ENCODE measurements at places on chromosomes 11 and 22.

- DNase-seq, result no peak
Measured at GRCh38 chr11:60836866-60837515, 4.9 kb upstream of the CCDC86 start.

- no peak for DNase-seq
Measured at GRCh38 chr22:38936562-38936961, 20.8 kb upstream of the APOBEC3A start.

DNA sequence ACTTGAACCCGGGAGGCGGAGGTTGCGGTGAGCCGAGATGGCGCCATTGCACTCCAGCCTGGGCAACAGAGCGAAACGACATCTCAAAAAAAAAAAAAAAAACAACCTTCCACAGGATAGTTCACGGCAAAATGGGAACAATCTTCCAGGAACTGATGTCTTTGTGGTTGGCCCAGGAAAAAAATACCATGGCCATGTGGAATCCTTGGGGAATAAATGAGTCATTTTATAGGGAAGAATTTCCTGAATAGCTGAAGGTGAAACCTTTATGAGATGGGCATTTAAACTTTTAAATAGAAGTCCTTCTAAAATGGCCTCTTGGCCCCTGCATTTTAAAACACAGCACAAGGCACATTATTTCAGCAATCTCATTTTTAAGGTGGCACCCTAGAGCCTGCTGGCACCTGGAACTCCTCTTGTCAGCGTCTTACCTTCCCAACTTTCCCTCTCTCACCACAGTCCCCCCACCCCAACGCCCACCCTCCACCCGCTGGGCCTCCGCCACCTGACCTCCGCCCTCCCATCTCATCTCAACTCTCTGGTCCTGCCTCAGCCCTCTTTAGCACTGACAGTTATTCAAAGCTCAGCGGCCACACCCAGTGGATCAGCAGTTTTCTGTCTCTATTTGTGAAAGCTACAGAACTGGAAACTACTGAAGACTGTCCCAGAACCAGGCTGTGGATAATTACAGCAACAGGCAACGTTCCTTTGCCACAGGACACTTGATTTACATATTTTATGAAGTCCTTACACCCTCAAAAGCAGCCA, 43.1 kb downstream of the SCGB1A1 start:
- DNase-seq, result no peak

GRCh38 chr11:122594986-122595645, 60.4 kb upstream of the UBASH3B start:
- DNase-seq, result no peak

- DNase-seq, result no peak
Measured at GRCh38 chr11:11604370-11604990, 17.3 kb downstream of the GALNT18 start.

- no peak for DNase-seq
Measured at GRCh38 chr22:45224988-45225731, 15.5 kb downstream of the KIAA0930 start.

- DNase-seq, result no peak
Measured at GRCh38 chr22:19664951-19665783, 49.1 kb upstream of the SEPTIN5 start.

GRCh38 chr11:61702701-61703312, 22.6 kb downstream of the DAGLA start:
- DNase-seq, result no peak

- peak; percentile 56 for DNase-seq
Measured at GRCh38 chr11:66883016-66883965, 26.4 kb downstream of the LRFN4 start.

DNA sequence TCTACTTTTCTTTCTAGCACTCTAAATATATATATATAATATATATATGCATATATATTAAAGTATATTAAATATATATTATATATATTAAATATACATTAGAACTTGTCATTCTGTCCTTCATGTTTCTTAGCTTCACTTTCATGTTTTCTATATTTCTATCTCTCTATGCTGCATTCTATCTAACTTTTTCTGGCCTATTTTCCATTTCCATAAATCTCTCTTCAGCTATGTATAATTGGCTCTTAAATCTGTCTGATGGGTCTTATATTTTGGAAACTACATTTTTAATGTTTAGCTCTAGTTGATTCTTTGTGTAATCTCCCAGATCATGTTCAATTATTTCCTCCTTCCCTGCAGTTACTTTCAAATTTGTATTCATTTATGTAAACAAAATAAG, 72.2 kb downstream of the MTNR1B start:
- no peak for DNase-seq

DNA sequence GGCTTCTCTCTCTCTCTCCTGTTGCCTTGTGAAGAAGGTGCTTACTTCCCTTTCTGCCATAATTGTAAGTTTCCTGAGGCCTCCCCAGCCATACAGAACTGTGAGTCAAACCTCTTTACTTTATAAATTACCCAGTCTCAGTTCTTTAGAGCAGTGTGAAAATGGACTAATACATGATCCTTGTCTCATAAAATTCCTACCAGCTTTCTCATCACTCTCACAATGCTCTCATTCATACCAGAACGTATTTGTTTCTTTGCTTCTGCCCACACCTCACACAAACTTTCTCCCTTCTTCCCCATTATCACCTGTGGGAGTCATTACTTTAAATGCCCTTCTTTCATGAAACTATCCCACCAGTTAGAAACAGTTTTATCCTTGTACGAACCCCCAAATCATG, 62.7 kb upstream of the ARHGAP42 start:
- DNase-seq, result no peak

Data from CD4-positive, alpha-beta T cell treated with Interleukin-12 subunit alpha and Interleukin-12 subunit beta, for 1 hour (primary cell).